ENCODE measurements at places on chromosomes 16 and 17.
A peak's percentile ranks its signal among the peaks of the same experiment; 100 is the strongest.

GRCh38 chr16:29848420-29849297 lies 14.4 kb downstream of the CDIPT start:
- DNase-seq, result peak; percentile 61

GRCh38 chr17:77449373-77449907 lies 308.7 kb downstream of the SEC14L1 start:
- DNase-seq, result no peak

GRCh38 chr17:28042721-28043291 lies 329 bp downstream of the NLK start:
- DNase-seq, result no peak

GRCh38 chr17:74070998-74071679 lies 132.3 kb upstream of the RPL38 start:
- DNase-seq, result peak; percentile 11

- DNase-seq, result no peak
These were observed 4.6 kb downstream of the COL1A1 start for GRCh38 chr17:50196826-50197225.

DNA sequence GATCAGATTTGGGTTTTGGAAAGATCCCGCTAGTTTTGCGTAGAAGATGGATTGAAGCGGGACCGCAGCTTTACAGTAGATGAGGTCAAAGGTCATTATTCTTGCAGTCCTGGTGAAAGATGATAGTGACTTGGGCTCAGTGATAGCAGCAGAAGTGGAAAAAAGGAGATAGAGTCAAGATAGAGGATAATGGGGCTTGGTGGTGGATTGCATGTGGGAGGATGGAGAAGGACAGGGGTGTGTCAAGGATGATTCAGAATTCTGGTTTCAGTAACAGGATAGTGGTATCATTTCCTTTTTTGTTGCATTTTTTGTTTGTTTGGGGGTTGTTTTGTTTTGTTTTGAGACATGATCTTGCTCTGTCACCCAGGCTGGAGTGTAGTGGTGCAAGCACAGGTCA lies 28.7 kb downstream of the CHD9NB start:
- DNase-seq, result no peak

DNA sequence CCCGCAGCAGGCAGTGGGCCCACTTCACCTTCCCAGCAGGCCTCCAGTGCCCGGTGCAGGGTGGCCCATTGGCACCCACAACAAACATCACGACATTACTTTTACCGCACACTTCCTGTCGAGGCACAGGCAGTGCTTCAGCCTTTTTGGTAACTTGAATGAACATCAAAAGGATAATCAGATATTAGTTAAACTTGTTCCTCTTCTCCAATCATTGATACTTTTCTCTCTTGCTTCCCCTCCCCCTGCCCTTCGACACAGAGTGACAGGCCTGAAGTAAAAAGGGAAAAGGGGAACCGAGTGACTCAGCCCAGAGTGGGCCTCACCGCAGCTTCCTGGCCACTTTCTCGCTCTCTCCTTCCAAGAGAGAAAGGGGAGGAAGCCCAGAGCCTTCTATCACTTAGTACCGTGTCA lies 507.0 kb downstream of the MAF start:
- DNase-seq, result no peak

- DNase-seq, result no peak
These were observed 56.2 kb downstream of the ELAC2 start for GRCh38 chr17:12961655-12962054.

- no peak for DNase-seq
These were observed 13.1 kb upstream of the HEXD start for GRCh38 chr17:82405051-82405450.

DNA sequence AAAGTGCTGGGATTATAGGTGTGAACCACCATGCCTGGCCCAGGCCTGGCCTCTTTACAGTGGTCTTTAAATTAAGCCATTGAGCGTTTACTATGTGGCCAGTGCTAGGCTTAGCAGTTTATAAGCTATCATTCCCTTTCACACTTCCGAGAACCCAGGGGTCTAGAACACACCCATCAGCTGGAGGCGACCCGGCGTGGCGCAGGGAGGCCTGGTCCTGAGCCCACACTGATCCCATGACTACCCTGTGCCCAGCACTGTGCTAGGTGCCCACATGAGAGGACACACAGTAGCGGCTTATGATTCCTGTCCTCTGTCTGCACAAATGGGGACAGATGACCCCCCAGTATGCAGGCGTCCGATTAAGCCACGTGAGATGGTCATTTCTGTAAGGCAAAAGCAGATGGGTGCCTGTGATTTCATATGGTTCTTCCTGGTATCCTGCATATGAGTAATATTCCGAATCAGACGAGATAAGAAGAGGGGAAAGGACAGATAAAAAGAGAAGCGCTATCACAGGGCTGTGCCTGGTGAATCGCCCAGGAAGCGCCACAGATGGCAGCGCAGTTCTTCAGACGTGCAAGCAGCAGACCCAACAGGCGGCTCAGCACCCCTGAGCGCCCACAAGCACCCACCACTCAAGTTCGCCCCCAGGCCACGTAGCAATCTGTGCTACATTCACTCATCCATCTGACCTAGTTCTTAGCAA lies 5.3 kb downstream of the OSGIN1 start:
- no peak for DNase-seq

DNA sequence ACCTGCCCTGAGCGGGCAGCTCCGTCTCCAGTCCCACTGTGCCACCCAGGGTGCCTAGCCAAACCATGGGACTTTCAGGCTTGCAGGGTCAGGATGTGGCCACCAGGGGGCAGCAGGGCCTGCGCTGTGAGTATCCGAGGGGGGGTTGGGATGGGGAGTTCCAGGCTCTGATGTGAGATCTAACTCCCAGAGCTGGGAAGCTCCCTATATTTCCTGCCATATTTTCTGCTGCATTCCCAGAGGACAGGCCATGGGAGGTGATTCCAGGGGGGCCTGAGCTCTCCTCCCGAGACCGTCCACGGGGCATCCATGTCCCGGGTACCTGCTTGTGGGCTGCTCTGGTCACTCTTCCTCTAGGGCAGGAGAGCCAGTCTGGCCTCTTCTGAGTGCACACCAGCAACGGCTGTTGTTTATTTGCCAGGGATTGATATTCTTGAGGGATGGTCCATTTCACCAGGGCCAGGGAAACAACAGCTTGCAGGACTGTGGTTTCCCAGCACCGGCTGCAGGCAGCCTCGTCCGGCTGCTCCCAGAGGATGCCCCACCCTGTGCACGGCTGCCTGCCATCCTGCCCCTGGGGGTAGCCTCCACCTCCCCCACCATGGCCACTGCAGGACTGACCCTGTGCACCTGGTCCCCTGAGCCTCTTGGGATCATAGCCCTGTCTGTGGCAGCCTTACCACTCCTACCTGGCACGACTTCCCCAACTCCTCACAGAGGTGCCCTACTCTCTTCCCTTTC lies 1.2 kb downstream of the GPR142 start:
- DNase-seq, result peak; percentile 30

DNA sequence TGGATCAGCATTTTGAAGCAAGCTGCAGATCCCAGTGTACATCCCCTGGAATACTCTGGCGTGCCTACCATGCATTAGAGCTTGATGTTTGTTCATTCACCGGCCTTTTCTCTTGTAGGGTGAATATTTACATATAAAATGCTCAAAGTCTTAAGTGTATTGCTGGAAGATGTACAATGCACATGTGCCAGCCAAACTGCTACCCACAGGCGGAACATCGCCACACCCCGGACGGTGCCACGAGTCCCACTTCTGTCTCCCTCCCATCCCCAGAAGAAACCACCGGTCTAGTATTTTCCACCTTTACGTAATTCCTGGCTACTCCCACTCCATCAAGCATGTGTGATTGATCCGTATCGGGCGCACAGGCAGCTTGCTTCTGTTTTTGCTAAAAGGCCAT lies 4.1 kb downstream of the SLC38A8 start:
- DNase-seq, result no peak

GRCh38 chr17:48577946-48578615 lies at the start of gene HOXB4:
Gene HOXB4, minus strand, starts transcription at chr17:48578350. Its CDS starts 31 bp downstream, at chr17:48578319.
- DNase-seq, result peak; percentile 32

GRCh38 chr17:42845918-42846593 lies 1.7 kb downstream of the AOC2 start:
- DNase-seq, result no peak

- no peak for DNase-seq
These were observed 529.5 kb upstream of the RBFOX1 start for GRCh38 chr16:6803176-6803575.

- DNase-seq, result no peak
These were observed 6.1 kb upstream of the TSPOAP1 start for GRCh38 chr17:58334661-58335060.

GRCh38 chr16:21647562-21648164 lies 4.7 kb downstream of the IGSF6 start:
- no peak for DNase-seq

- DNase-seq, result peak; percentile 15
These were observed 15.7 kb downstream of the HYDIN start for GRCh38 chr16:71214746-71215381.

- DNase-seq, result no peak
These were observed 372.1 kb downstream of the CPPED1 start for GRCh38 chr16:12431561-12431960.

- DNase-seq, result no peak
These were observed 104.6 kb upstream of the GPR139 start for GRCh38 chr16:20178297-20178696.

GRCh38 chr17:67025216-67025792 lies 19.1 kb upstream of the CACNG1 start:
- DNase-seq, result no peak

- no peak for DNase-seq
These were observed 264.3 kb downstream of the CPPED1 start for GRCh38 chr16:12539185-12539929.

Measured in NCI-H146 (cell line).